Bone marrow (tissue), 2 donors: ENCODE measurements at places on chromosomes 6 and 20.

GRCh38 chr6:28585335-28585734, 59.7 kb downstream of the GPX5 start:
- no peak for DNase-seq

- DNase-seq: no peak
Measured at GRCh38 chr6:91697010-91697695, 1110.3 kb upstream of the MAP3K7 start.

DNA sequence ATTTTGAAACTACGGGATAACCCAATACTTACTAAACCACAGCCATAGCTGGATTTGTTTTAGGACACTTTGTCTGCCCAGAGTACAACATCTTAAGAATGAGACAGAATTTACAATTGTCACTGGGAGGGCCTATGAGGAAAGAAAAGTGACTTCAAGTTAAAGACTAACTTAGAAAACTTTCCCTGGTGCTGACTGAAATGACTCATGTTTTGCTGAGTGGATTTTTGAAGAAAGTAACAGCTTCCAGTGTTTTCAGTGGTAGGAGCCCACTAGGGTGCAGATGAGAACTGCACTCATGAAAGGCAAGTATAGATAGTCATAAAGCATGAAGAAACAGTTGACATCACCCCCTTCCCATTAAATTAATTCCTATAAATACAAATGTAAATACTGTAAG, 988.2 kb upstream of the MAP3K7 start:
- DNase-seq: no peak

DNA sequence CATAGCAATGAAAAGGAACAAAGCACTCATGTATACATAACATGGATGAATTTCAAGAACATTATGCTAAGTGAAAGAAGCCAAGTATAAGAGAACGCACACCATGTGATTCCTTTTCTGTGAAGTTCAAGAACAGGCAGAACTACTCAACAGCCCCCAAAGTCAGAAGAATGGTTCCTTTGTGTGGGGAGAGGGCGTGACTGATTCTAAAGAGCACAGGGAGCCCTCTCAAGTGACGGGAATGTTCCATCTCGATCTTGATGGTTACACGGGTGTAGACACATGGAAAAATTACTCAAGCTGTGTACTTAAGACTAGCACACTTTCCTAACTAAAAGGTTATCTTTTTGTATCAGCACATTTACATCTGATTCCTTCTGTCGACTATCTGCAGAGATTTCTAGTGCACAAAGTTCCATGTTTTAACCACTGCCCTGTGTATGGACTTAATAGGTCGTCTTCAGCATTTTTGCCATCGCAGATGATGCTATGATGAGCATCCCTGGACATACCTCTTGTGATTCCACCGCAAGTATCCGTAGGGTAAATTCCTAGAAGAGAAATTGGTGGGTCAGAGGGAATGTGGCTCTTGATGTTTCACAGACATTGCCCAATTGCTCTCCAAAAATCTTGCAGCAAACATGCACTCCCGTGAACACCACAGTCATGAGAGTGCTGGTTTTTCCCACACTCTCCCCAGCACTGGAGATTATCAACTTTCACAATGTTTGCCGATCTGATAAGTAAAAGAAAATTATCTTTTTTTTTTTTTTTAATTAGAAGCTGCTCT, 279.3 kb downstream of the BMP7 start:
- DNase-seq: no peak

GRCh38 chr6:34813028-34813713, 21.3 kb downstream of the BLTP3A start:
- DNase-seq: no peak

DNA sequence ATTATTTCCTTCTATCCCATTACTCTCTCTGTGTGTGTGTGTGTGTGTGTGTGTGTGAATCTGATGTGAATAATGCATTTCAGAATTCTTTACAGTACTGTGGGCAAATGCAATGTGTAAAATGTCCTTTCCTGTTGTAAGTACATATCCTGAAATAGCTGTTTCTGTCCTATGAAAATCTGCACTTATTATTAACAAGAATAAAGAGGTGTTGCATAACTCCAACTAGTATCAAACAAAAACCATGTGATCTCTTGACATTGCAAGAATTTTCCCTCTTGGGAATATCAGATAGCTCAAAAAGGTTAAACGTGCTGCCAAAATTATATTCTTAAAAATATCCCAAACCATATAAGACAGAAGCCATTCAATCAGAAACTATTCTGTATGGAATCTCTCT, 52.0 kb downstream of the LGSN start:
- no peak for DNase-seq

- no peak for DNase-seq
Measured at GRCh38 chr6:56377295-56377694, 129.9 kb upstream of the COL21A1 start.
